ENCODE measurements at places on chromosomes 3 and 15. TPM values are rescaled to one million over a fixed set of nuclear protein-coding genes. Genes with fewer than 3 reads are reported as not detected.

The STRIT1 gene
- total RNA-seq: not detected

The CILP gene
- 2.1 TPM for total RNA-seq

The CEP152 gene
- 2.2 TPM for total RNA-seq

The MAP2K1 gene
- 39.8 TPM for total RNA-seq

The PRICKLE2 gene
- total RNA-seq: 22.8 TPM

The RRP9 gene
- 20.0 TPM for total RNA-seq

The PLA2G4F gene
- not detected for total RNA-seq

The GHRL gene
- 2.4 TPM for total RNA-seq

The HEMK1 gene
- total RNA-seq: 31.8 TPM

The P2RY1 gene
- total RNA-seq: 4.3 TPM

The IL5RA gene
- total RNA-seq: not detected

The ARIH1 gene
- total RNA-seq: 47.9 TPM

The AHSG gene
- not detected for total RNA-seq

The ADPGK gene
- 46.1 TPM for total RNA-seq

The CAMK1 gene
- 48.4 TPM for total RNA-seq

The RPL29 gene
- total RNA-seq: 2,271 TPM

The CLSTN2 gene
- total RNA-seq: 180 TPM

The HCLS1 gene
- total RNA-seq: 12.0 TPM

The FEZF2 gene
- not detected for total RNA-seq

The EEFSEC gene
- 16.1 TPM for total RNA-seq

The TM4SF4 gene
- total RNA-seq: not detected

The SUSD5 gene
- 1.1 TPM for total RNA-seq

The GTF2E1 gene
- 12.0 TPM for total RNA-seq

The RCCD1 gene
- 13.3 TPM for total RNA-seq

The IL17RE gene
- total RNA-seq: 0.48 TPM

The CLDN1 gene
- total RNA-seq: 13.1 TPM

The MESP2 gene
- not detected for total RNA-seq

The TMC3 gene
- total RNA-seq: not detected

The PLSCR1 gene
- 109 TPM for total RNA-seq

The ALDH1A2 gene
- 120 TPM for total RNA-seq

The GFM1 gene
- total RNA-seq: 28.8 TPM

The MME gene
- 1.5 TPM for total RNA-seq

The ACTR8 gene
- total RNA-seq: 21.3 TPM

The C2CD4A gene
- 0.12 TPM for total RNA-seq

The EPHB3 gene
- 10.2 TPM for total RNA-seq

The MAP2K5 gene
- 24.9 TPM for total RNA-seq

The XCR1 gene
- total RNA-seq: not detected

The GOLGA6L4 gene
- 6.8 TPM for total RNA-seq

The GANC gene
- total RNA-seq: 13.7 TPM

The MYLK gene
- 471 TPM for total RNA-seq

The SLCO2A1 gene
- total RNA-seq: 3.7 TPM

The ANKUB1 gene
- 3.8 TPM for total RNA-seq

The GOLGA8J gene
- total RNA-seq: not detected

The ZNF860 gene
- 1.6 TPM for total RNA-seq

The UROC1 gene
- not detected for total RNA-seq

The NDUFAF3 gene
- total RNA-seq: 77.4 TPM

The P4HTM gene
- 31.5 TPM for total RNA-seq

The BLM gene
- 0.15 TPM for total RNA-seq

The CAV3 gene
- not detected for total RNA-seq

The SLC15A2 gene
- 1.5 TPM for total RNA-seq

The ZBTB47 gene
- total RNA-seq: 35.1 TPM

The NMNAT3 gene
- total RNA-seq: 23.6 TPM

The GABRG3 gene
- total RNA-seq: not detected
